ENCODE measurements at places on chromosomes 7 and 10.

GRCh38 chr7:8380130-8380529 lies 53.3 kb upstream of the NXPH1 start:
- DNase-seq = no peak

DNA sequence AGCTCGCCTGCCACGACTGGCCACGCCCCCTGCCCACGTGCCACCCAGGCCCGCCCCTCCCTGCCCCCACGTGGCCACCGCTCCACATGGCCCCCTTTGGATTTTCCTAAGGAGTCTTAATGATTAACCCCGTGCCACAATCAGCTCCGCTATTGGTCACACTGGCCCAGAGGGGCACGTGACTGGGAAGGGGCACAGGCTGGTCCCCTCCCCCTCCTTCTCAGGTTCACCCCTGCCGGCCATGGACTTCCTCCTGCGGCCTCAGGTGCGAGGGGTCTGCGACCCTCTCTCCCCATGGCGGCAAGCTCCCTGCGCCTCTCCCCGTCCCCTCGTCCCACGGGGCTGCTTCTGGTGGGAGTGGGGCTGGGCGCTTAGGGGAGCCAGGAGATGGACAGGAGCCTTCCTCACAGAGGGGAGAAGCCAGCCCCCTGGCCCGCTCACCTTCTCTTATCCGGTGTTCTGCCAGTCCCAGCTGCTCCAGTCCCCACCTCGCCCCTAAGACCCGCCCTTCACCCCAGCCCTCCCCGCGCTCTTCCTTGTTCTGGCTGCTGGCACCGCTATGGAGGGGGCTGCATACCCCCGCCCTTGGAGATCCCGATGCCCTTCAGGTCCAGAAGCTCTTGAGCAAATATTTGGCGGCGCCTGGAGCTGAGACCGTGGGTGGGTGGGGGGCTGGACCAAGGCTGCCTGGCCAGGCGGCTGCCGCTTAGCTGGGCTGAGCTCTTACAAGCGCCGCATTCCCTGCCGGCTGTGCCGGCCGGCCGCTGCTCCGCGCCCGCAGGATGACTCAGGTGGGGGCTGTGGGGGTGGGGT lies 3.2 kb downstream of the SLC4A2 start:
- DNase-seq = peak; percentile 56

- DNase-seq = no peak
These were observed 3.8 kb upstream of the MKI67 start for GRCh38 chr10:128130051-128130450.

DNA sequence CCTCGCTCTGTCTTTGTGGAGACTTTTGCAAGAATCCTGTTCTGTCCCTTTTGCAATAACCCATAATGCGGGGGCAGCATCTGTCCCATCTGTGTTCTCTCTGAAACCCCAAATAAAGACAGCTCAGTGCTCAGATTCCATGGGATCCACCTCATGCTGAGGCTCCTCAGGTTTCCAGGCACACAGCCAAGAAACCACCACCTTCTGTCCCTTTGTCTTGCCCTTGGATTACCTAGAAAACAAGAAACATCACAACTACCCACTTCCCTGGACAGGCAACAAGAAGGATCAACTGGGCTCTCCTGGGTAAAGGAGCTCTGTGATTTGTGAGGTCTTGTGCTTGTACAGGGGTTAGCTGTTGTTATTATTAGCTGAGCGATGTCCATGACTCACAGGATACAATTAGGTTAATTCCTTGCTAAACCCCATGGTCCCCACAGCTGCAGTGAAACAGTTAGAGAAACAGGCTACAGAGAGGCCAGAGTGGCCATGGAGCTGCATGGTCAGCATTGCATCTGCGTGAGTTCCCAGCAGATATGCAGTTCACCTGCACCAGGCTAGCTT lies 50.2 kb downstream of the CXCL12 start:
- peak; percentile 80 for DNase-seq

GRCh38 chr10:95477175-95477520 lies 84.0 kb downstream of the SORBS1 start:
- DNase-seq = no peak

- no peak for DNase-seq
These were observed 14.9 kb downstream of the MET start for GRCh38 chr7:116686812-116687419.

- DNase-seq = no peak
These were observed 3.2 kb downstream of the IDI2 start for GRCh38 chr10:1022413-1022812.

DNA sequence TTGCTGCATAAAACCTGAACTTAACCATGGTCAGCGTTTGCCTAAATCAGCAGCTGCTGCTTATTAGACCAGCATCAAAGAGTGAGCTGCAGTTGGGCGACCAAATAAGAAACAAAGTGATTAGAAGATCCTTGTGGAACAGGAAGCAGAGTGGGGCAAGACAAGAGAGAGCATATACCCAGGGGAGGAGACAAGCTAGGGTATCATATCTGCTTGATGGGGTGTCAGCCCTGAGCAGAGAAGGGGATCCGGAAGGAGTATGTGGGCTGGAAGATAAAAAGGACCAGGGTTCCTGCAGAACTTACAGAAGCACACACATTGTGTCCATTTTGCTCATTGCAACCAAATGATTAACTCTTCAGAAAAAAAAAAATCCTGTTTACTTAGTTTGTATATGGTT lies 213.6 kb downstream of the CELF2 start:
- DNase-seq = no peak

GRCh38 chr10:62744136-62744535 lies 60.4 kb upstream of the ADO start:
- no peak for DNase-seq

GRCh38 chr10:131475043-131475442 lies 163.5 kb upstream of the TCERG1L start:
- no peak for DNase-seq

DNA sequence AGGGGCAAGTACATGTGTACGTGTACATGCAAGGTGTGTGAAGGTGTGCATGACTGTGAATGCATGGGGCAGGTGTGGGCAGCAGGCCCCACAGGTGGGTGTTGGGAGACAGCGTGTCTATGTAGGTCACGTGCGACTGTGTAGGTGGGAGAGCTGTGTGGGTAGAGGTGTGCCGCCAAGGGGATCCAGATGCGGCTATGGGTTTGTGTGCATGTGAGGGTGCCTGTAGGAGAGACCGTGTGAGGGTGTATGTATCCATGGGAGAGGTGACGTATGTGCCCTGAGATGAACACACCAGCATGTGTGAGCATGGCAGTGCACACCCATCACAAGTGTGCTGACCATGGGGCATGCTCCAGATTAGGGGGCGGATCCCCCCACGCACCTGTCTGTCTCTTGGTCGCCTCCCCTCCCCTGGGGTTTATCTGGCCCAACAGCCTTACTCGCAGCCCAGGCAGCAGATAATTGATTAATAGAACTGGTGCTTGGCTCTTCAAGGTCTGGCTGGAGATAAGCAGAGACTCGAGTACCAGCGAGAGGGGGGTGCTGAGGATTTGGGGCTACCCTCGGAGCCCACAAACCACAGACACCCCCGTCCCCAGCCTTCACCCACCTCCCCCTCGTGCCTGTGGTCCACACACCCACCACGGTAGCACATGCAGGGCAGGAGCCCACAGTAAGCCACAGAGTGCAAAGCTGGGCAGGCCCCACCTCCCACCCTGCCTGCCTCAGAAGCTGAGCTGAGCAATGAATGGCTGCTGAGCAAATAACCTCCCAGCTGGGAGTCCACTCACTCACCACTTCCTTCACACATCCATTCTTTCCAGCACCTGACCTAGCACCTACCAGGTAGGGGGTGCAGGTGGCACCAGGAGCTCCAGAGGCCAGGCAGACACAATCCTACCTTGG lies 41.4 kb upstream of the ZMIZ1 start:
- DNase-seq = no peak

DNA sequence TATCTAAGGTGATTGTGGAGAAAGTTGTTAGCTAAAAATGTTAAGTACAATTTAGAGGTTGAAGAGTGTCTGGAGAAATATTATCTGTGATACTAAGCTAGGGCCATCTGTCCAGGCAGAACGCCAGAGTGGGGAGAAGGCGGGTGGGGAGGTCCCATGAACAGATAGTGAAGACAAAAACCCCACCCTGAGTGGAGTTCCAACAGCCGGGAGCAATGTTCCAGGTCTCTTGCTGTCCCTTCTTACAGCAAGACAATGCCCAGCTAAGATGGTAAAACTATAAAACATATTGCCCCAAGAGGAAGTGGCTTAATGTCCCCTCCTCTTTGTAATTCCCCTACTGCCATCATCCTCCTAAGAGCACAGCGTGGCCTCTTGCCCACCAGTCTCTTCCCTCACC lies 10.4 kb upstream of the IL15RA start:
- no peak for DNase-seq

DNA sequence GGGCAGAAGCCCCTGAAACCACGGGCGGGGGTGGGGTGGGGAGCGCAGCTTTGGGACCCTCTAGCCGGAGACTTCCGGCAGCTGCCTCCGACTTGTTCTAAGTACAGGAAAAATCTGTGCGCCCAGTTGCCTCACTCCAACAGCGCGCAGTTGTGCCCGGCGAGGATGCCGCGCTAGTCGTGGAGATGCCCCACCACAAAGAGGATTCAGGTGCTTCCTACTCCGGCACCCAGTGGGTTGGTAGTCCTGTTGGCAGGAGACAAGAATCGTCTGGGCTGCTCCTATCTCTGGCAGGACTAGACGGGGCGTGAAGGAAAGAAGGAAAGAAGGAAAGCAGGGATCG lies 465 bp upstream of the NPY start:
- no peak for DNase-seq
